Femur (tissue), 1 donor: ENCODE measurements at places on chromosomes 4 and X.
A peak's percentile ranks its signal among the peaks of the same experiment; 100 is the strongest.

DNA sequence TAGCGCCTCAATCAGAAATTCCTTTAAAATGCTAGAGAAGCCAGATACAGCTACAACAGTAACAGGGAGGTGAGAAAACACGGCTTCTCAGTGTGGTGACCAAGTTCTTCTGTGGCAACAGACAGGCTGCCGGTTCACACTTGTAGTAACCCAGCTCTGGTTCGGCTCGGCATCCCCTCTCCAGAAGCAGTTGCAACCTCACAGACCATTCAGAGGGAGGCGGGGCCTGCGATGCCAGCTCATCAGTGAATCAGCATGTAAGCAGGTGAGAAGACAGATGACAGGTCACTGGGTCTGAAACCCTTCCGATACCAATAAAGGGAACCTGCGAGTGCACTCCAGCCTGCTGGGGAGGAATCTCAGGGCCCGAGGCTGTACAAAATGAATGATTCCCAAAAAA lies 251.0 kb downstream of the KCNIP4 start:
- no peak for DNase-seq

- DNase-seq, result peak; percentile 48
These were observed 107.3 kb downstream of the JADE1 start for GRCh38 chr4:128916832-128917231.

DNA sequence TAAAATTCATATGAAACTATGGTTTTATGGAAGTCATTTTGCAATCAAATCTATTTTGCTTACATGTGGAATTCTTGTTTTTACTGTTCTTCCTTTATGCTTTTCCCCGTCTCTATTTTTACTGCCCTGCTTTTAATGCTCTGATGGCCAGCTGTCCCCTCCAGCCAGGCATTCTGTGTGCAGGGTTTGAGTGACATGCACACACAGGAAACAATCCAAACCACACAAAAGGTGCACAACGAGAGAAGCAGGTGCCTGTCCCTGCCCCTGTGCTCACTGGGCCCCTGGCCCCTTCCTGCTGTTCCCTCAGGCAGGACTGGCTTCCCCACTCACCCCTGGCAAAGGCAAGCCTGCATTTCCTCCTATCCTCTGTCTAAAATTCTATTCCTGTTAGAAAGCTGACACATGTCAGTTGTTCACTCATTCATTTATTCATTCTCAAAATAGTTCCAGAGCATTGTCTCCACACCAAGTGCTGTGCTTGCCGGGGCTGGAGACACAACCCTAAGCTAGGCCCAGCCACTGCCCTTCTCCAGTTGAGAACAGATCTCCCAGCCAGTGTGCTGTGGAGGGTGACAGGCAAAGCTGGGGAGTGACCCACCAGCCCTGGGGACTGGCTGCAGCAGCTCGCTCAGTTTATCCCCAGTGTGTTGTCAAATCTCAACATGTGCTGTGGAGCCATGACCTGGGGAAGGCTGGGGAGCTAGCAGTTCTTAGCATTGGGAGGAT lies 346.3 kb downstream of the FBXW7 start:
- peak; percentile 27 for DNase-seq

- no peak for DNase-seq
These were observed 101.9 kb upstream of the MAML3 start for GRCh38 chr4:140255927-140256326.

GRCh38 chr4:47075919-47076318 lies 44.6 kb downstream of the GABRB1 start:
- DNase-seq, result no peak

DNA sequence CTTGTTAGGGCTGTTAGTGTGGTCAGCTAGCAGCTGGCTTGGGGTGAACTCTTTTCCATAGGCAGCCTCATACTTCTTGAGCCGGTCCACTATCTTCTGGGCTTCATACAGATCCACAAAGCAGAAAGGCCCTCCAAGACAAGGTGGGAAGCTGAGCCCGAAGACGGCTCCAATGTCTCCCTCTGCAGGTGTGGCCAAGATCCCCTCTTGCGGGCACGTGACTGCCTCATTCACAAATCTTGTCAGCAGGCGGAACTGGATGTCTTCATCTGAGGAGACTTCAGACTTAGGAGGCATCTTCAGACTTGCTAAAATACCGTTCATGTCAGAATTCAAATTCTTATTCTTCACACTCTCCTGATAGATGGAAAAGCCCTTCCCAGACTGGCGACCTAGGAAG lies 25.3 kb downstream of the CPE start:
- DNase-seq, result no peak

GRCh38 chr4:145814246-145814645 lies 124.4 kb downstream of the ZNF827 start:
- DNase-seq, result no peak
